ENCODE measurements at places on chromosomes 12 and 14. TPM values are rescaled to one million over a fixed set of nuclear protein-coding genes. Genes with fewer than 3 reads are reported as not detected.
A peak's percentile ranks its signal among the peaks of the same experiment; 100 is the strongest.

GRCh38 chr14:54894995-54895394, 7.6 kb downstream of the GCH1 start:
- DNase-seq, result no peak

DNA sequence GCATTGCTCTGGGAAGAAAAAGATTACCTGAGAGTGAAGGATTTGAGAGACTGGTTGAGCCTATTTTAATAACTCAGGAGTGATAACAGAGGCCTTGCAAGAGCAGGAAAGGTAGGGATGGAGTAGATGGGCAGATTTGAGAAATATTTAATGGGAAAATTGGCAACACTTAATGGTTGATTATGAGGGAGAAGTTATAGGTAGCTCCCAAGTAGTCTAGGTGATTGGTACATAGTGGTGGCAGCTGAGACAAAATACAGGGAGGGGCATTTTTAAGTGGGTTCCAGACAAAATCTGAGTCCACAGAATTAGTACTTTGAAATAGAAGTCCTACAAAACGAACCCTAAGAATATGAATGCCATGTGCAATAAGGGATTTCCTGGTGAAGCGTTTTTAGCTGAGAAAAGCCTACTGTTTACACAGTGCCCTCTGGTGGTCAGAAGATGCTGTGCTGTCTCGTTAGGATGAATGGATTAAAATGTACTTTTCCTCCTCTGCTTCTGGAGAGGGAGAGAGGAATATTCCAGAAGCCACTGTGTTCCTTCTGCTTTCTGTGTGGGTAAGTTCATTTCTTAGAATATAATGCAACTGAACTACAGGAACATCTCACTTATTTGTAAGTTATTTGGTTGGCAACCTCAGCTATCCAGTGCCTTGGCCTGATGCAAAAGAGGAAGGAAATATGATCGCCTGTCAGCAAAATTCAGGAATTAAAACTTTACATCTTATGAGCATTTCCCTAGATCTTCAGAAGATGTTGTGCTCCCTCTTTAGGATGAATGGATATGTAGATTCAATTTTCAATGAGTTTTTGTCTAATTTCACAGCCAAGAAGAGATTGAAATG, 6.5 kb downstream of the ZBTB1 start:
- DNase-seq, result peak; percentile 55

DNA sequence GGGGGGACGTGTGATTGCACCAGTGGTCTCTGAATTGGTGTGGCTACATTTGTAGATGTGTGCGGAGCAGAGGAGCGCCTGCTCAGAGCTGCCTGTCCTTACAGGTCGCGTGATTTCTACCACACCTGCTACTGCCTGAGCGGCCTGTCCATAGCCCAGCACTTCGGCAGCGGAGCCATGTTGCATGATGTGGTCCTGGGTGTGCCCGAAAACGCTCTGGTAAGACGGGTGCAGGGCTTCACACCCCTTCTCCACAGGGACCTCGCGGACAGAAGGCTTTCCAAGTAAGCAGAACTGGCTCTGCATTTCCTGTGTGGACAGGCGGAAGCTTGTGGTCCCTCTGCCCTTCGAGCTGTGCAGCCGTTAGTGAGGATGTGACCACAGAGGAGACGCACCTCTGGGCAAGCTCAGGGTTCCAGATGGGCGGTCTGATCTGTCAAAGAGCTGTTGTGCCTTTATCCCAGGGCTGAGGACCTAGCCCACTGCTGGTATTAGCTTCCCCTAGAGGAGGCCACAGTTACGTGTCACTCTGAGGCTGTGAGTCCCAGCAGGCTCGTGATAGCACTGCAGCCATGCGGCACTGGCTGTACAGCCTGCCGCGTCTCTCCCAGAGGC, 47.7 kb downstream of the MAX start:
- DNase-seq, result no peak

NANOG gene
- 147 TPM for total RNA-seq

- DNase-seq, result no peak
Observed at GRCh38 chr12:80314741-80315140, 129.3 kb upstream of the PTPRQ start.

GARIN6 gene
- total RNA-seq, result not detected

- DNase-seq, result no peak
Observed at GRCh38 chr12:49556391-49557186, 11.4 kb downstream of the MCRS1 start.

All from H7 (cell line).